ENCODE measurements at places on chromosomes 3 and 15.

DNA sequence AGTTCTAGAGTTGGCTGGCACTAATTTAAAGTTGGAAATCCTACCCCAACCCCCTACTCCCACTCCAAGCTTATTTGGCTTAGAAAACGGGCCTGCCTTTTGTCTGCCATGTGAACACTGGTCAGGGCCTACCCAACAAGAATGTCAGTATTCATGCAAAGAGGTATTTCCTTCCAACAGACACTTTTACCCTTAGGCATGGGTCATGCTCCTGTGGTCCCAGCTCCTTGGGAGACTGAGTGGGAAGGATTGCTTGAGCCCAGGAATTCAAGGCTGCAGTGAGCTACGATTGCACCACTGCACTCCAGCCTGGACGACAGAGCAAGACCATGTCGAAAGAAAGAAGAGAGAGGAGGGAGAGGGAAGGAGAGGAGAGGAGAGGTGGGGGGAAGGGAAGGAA lies 137.5 kb upstream of the LRTM1 start:
- DNase-seq, result no peak

GRCh38 chr15:91329914-91330313 lies 229.9 kb downstream of the SV2B start:
- DNase-seq, result no peak

DNA sequence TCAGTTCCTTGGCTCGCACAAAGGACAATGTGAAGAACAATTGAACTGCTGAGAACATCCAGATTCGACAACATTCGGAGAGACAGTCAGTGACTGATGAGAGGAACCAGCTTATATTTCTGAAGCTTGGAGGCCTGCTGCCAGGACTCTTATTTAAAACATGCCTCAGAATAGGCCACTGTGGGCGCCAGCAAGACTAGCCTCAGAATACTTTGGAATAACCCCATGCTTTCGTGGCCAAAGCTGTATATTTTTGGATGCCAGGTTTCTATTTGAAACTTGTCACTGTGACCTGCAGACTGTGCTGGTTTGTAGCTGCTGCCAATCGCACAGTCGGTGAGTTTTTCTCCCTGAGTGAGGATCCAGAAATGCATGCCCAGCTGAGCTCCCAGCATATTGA lies 129.9 kb upstream of the UBE3A start:
- no peak for DNase-seq

- DNase-seq, result no peak
Observed at GRCh38 chr3:65901226-65901625, 137.5 kb downstream of the MAGI1 start.

- DNase-seq, result no peak
Observed at GRCh38 chr15:75008221-75008625, 12.9 kb downstream of the SCAMP5 start.

DNA sequence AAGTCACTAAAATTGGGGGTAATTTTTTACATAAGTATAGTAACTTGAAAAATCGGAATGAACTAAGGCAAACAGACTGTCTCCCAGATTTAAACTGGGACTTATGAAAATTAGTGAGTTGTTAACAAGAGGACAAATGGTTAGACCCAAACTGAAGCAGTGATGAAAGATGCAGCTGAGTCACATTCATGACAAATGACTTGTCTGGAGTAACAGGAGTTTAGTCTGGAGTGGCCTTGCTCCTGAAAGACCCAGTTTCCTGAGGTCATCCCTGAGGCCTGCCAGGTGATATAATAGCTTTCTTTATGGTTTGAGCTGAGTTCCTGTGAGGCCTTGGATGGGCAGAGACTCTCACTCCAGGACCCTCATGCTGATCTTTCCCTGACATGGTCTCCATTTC lies 9.6 kb upstream of the CTDSPL start:
- DNase-seq, result no peak

DNA sequence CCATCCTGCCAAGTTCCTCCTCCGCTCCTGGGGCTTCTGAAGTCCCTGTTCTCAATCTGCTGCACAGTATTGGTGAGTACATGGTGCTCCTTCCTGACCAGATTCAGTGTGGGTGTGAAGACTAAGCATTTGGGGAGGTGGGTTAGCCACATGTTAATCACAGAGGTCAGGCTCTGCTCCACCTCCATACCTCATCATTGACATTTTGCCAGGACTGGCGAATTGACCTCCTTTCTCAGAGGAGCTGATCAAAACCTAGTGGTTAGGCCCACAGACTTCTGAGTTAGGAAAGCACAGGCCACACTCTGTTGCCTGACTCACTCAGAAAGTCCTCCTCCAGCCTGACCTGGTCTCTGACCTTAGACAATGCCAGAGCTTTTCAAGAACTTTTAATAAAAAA lies 8.4 kb upstream of the RPS17 start:
- DNase-seq, result no peak

All from ovary (tissue), 10 donors.